Kidney (tissue), 22 donors: ENCODE measurements at places on chromosomes 1 and 21. TPM values are rescaled to one million over a fixed set of nuclear protein-coding genes. Genes with fewer than 3 reads are reported as not detected.

The S100A7A gene
- not detected for total RNA-seq

The AADACL4 gene
- total RNA-seq: 0.16 TPM

The CD53 gene
- total RNA-seq: 70.9 TPM

The CRABP2 gene
- 15.2 TPM for total RNA-seq

GRCh38 chr1:50419907-50420677, 3.2 kb downstream of the DMRTA2 start:
- DNase-seq: peak; percentile 9

- no peak for DNase-seq
Measured at GRCh38 chr1:170247751-170248521, 102.2 kb downstream of the NTMT2 start.

DNA sequence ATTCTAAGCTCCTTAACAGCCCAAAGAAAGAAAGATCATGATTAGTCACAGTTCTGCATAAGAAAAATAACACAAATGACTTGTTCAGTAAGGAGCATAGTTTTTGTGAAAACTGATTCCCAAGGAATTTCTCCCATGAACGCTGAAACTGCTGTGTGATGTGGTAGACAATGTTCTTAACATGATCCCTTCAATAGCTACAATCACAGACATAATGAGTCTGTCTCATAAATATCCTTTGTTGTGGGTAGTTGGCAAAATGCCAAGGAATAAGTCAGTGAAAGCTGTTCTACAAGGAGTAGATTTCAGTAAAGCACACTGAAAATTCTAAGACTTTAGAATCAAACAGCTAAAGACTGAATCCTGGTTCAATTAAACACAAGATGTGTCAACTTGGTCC, 404.8 kb downstream of the HLX start:
- DNase-seq: no peak

DNA sequence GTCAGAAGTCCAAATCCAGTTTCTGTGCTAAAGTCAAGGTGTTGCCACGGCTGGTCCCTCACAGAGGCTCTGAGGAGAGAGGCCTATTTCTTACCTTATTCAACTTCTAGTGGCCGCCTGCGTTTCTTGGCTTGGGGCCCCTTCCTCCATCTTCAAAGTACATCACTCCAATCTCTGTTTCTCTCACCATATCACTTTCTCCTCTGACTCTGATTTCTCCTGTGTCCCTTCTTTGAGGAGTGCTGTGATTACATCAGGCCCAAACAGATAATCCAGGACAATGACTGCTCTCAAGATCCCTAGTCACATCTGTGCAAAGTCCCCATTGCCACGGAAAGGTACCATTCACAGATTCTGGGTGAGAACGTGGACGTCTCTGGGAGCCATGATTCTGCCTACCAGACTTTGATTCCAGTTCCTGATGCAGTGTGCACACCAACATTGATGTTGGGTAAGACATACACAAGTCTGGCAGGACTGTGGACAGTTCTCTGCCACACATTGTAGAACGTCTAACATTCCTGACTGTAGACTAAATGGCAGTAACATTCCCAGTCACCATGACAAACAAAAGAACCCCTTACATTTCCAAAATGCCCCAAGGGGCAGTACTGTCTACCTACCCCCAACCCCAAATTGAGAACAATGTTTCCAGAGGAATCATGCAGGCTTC, 43.0 kb upstream of the ITPKB start:
- no peak for DNase-seq

DNA sequence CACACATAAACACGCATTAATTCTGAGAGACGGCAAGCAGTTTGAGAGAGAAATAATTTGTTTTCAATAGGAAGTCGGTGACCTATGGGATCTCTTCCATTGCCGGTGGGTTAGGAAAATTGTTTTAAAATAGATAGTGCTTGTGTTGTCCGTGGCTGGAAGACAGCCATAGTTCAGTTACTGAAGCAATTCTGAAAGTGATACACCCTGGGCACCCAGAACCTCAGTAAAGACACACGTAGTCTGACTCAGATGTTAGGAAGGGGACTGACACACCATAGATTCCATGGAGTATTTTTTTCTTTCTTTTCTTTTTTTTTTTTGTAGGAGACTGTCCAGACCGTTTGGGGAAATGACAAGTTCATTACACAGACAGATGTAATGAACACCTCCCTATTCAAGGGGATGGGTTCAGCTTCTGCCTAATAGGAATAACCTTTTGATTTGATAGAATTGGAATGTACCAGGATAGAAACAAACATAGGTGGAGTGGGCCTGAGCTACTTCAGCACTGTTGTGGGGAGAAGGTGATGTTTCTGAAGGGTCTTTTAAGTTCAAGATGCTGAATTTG, 1.6 kb downstream of the C1orf21 start:
- DNase-seq: peak; percentile 35

DNA sequence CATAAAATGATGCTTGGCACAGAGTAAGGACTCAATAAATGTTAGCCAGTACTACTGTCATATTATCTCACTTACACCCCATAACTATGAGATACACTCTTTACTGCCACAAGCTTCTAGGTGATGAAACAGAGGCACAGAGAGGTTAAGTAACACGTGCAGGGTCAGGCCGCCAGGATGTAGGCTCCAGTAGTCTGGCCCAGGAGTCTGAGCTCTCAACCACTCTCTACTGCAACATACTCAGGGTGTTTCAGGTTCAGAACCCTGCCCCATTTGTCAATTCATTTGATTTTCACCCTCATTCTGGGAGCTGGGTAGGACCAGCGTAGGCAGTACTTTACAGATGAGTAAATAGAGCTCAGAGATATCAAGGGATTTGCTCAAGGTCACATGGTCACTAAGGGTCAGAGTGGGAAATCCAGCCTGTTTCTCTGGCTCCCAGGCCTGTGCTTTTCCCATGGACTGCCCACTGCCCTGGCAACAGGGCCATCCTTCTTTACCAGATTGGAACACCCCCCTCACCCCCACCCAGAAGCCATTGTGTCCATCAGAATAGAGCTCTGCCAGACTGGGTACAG, 21.2 kb downstream of the IQGAP3 start:
- no peak for DNase-seq

DNA sequence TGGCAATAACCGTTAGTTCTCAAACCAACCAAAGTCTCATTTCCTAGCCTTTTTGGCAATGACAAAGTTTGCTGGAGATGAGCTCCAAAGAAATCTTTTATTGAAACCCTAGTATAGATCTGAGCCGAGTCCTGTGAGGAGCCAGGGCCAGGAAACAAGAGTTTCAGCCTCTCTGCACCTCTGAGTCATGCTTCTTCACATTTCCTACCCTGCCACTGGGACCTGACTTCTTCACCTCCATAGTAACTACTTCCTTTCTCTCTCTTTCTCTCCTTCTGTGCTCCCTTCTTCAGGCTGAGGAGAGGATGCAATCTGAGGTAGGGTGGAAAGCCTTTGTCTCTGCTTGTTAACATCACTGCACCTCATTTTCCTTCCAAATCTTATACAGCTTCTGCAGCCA, 38.7 kb upstream of the IPO9 start:
- DNase-seq: no peak

- DNase-seq: no peak
Measured at GRCh38 chr1:168065506-168065905, 71.2 kb downstream of the GPR161 start.

DNA sequence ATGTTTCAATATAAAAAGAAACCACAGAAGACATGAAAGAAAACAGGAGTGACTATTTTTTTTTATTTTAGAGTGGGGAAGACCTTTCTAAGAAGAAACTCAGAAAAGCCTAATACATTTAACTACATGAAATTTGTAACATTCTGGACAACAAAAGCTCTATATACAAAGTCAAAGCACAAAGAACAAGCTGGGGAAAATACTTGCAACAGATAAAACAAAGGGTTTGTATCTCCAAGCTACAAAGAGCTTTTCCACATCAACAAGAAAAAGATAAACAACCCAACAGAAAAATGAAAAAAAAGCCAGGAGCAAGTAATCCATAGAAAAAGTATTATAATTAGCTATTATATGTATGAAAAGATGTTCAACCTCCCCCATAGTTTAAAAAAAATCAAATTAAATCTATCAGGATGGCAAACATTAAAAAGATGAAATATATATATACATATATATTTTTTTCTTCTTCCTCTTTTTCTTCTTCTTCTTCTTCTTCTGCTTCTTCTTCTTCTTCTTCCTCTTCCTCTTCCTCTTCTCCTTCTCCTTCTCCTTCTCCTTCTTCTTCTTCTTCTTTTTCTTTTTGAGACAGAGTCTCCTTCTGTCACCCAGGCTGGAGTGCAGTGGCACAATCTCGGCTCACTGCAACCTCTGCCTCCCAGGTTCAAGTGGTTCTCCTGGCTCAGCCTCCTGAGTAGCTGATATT, 49.1 kb upstream of the EPS8L3 start:
- DNase-seq: no peak

DNA sequence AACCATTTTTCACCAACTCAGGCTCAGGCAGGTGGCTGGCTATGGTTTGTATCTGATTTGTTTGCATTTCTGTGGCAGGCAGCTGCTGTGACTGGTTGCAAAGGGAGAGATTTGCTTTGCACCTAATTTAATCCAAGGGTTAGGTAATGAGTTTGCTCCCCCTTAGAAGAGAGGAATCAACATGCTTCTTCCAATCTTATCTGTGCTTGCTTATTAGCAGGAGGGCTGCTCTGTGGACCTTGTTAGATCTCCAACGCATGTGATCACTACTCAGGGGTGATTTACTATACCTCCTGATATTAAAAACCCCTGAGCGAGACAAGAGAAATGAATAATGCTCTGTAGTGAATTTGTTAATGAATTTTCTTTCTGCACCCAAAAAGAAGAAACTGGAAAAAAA, 20.5 kb downstream of the OLFML3 start:
- DNase-seq: no peak

DNA sequence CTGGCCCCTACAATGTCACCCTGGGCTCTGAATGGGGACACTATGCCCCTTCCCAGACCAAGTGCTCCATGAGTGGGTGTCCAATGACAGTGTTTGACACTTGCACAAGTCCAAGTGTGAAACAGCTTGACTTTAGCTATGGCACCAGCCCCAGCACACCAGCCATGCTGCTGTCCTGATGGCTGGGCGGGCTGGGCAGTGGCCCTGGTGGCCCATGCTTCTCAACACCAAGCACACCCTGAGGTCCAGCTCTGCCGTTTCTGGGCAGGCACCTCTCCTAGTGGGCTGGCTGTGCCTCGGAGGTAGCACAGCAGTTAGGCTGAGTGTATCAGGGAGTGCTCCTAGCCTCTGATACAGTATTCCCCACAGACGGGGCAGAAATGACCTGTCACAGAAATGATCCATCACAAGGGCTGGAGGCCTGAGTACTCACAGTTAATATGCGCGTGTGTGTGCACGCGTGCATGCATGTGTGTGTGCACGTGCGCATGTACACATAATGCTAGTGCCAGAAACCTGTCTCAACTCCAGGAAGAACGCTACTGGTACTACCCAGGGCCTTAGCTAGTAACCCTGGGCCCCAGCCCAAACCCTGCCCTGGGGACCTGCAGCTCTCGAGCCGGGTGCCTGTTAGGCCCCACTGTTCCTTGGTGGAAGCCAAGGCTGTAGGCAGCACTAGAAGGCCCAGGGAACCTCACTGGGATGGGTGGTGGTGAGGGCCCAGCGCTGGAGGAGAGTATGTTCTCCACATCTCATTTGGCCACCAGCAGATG, 134.0 kb downstream of the DMRTB1 start:
- DNase-seq: no peak

GRCh38 chr1:93600663-93601062, 81.0 kb downstream of the BCAR3 start:
- DNase-seq: no peak

GRCh38 chr1:206774093-206774492, 1.8 kb upstream of the IL10 start:
- DNase-seq: no peak

DNA sequence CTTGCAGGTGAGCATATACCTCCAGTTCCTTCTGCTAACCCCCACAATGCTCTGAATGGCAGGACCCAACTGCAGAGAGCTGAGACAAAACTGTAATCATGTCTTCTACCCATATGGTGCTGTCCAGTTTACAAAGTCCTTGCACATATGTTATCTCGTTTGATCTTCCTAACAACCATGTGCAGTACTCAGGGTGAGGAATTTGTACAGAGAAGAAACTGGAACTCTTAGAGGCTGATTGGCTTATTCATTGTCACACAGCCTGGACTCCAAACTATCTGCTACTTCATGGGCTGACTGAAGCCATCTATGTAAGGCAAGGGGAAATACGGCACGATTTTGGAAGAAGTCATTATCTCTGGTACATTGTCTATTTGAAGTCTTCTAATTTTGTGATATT, 191.1 kb downstream of the TNR start:
- no peak for DNase-seq

DNA sequence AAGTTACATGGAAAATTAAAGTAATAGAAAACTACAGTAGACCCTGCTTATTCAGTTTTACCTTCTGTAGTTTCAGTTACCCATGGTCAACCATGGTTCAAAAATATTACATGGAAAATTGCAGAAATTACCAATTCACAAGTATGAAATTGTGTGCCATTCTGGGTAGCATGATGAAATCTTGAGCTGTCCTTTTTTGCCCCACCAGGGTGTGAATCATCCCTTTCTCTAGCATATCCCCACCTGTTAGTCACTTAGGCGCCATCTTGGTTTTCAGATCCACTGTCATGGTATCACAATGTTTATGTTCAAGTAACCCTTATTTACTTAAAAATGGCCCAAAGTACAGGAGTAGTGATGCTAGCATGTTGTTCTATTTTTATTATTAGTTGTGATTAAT, 3.5 kb upstream of the LRIF1 start:
- DNase-seq: no peak

GRCh38 chr21:41166884-41167283, 1.1 kb upstream of the BACE2 start:
- DNase-seq: peak; percentile 22

DNA sequence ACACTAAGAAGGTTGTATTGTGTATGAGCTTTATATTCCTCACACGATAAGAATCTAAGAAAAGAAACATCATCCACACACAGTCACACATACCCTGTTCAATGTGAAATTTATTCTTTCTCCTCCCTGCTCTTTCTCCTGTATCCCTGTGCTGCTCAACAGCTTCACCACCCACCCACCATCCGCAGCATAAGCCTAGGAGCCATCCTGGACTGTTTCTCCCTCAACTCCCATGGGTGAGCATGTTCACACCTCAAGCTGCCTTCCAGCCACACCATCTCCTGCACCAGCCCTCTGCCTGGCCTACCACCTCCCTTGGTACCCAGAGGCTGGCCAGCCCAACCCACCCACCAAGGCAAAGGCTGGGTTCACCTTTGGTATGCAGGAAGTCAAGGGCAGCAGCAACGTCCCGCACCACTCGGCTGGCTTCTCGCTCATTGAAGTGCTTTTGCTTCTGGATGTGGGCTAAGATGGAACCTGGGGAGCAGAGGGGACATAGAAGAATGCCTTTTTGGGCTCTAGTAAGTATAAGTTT, 20.3 kb upstream of the KNCN start:
- DNase-seq: no peak

DNA sequence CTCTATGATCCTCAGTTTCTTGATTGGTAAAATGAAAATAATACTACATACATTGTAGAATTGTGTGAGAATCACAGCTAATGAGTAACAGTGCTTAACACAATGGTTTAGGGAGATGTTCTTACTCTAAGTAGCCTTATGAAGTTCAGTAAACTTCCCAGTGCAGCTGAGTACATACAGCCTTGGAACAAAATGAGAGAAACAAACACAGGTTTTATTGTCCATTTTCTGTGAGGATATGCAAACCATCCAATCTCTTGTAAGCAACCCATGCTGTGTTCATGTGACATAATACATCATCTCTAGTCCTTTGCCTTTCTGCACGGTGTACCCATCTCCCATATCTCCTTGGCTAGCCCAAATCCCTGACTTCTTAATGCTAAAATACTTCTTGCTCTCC, 14.7 kb upstream of the STRIP1 start:
- DNase-seq: no peak
